ENCODE measurements at places on chromosomes 7 and 10.

- peak; percentile 72 for DNase-seq
Measured at GRCh38 chr7:48089046-48090003, at the start of gene UPP1. Gene UPP1 (plus strand): TSS chr7:48089265. CDS start chr7:48094784, 5,519 bp downstream.

GRCh38 chr10:83302623-83303022, 836.7 kb upstream of the GHITM start:
- no peak for DNase-seq

GRCh38 chr7:14023838-14024237, 34.4 kb upstream of the ETV1 start:
- no peak for DNase-seq

DNA sequence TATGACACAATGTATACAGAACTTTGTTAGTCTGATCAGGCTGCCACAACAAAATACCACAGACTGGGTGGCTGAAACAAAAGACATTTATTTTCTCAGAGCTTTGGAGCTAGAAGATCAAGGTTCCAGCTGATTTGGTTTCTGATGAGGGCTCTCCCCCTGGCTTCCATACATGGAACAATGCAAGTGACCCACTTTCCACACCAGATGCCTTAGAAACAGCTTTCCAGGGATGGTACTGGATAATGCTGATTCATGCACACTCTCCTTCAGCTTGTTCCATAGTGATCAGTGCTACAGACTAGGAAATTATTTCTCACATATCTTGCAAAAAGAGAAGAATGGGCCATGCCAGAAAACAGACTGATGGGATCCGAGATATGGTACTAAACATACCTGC, 1274.9 kb upstream of the SORCS1 start:
- no peak for DNase-seq

DNA sequence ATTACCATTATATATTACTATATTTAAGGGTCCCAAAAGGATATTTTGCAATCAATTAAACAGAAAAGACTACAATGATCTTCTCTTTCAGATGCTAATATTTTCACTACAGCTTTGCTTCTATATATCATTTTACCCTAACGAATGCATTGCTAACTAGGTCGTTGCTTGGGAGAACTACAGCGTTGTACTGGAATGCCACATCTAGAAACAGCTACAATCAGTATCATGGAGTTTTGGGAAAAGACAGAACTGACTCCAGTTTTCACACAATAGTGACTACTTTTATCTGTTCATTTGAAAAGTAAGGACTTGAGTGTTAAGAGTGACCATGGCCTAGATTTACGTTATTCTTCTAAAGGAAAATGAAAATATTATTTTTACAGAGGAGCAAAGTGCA, 38.5 kb downstream of the LRRN3 start:
- no peak for DNase-seq

DNA sequence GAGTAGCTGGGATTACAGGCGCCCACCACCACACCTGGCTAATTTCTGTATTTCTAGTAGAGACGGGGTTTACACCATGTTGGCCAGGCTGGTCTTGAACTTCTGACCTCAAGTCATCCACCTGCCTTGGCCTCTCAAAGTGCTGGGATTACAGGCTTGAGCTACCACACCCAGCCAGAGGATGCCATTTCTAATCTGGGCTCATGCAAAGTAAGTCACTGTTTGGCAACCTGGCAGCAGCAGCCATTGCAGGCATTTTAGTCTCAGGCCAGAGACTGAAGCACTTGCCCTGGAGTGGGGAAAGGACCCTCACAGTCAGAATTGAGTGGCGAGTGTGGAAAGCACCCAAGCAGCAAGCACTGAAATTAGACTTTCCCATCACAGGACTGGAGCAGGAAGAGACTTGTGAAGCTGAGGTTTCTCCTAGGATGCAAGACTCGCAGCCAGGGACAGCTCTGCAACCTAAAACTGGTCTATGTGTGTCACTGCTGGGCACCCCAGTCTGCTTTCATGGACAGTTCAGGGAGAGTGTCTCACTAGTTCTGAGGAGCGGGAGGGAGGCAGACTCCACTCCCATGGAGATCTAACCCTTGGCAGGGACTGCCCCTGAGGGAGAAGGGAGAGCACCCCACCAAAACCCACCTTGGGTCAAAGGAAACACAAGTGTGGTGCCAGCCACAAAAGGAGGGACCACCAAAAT, 27.6 kb downstream of the SNX13 start:
- DNase-seq: no peak

- no peak for DNase-seq
Measured at GRCh38 chr10:77029777-77030717, 607.6 kb downstream of the KCNMA1 start.

DNA sequence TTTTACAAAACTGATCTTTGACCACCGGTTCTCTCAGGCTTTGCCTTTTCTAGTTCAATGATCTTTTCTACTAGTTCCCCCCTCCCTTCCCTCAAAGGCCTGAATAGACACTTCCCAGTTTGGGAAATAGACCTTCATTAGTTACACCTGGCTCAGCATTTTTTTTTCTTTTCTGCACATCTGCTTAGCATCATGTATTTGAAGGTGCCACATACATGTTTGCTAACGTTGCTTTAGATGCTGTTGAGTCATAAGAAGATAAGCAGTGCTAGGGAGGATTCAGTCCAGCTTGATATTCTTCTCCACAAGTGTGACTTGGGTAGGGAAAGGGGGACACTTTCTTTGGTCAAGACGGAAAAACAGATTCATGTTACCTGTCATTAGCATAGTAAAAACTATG, 78.3 kb downstream of the BICC1 start:
- no peak for DNase-seq

- DNase-seq: no peak
Measured at GRCh38 chr7:77930496-77930895, 131.9 kb downstream of the PHTF2 start.

Data from stimulated activated CD4-positive, alpha-beta T cell treated with anti-CD3 and anti-CD28 coated beads, Interleukin-4, amount 100 ng/mL, for 4 hours (primary cell).